ENCODE measurements at places on chromosomes 12 and 14.
A peak's percentile ranks its signal among the peaks of the same experiment; 100 is the strongest.

DNA sequence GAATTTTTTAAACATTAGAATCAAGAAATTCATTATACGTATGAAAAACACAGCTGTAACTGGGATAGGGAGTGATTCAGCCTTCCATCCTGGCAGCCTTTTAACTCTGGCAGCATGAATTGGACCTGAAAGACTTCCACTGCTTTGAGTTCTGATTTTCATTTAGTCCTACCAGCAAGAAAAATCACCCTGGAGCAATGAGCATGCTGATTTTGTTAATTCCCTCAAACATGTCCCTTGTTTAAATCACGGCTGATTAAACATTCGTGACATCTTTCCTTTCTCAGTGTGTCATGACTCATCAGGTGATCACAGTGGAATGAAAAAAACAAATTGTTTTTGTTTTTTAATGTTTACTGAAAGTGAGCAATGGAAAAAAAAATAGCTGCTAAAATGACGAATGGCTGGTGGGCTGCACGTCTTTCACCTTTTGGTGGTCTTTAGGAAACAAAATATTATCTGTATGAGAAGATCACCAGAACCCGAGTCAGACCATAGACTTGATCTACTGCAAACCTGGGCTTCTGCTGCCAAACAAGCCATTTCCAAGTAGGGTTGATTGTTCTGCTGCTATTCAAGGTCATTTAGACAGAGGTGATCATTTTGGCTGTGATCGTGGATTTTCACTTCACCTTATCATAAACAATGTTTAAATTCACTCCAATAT, 67.0 kb upstream of the CAND1 start:
- no peak for DNase-seq

- no peak for DNase-seq
Observed at GRCh38 chr12:107761502-107761904, 566 bp upstream of the PRDM4 start.

DNA sequence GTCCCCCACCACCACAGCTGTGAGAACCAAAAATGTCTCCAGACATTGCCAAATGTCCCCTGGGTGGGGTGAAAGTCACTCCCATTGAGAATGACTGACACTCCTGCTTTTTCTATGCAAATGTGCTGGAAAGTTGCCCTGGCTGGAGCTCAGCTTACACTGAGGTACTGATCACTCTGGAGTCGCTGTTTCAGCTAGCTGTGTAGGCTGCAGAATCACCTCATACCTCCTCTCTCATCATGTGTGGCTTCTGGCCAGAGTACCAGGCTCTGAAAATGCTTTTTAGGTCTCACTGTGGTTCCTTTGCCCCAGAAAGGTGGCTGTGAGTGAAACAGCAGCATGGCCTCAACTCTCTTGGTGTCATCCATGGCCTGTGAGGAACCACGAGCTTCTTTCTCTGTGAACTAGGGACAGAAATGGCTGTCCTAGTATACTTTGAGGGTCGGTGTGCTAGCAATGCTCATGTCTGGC, 414.4 kb downstream of the DPF3 start:
- DNase-seq: no peak

GRCh38 chr14:58731465-58732293, 93.9 kb downstream of the DACT1 start:
- DNase-seq: no peak

DNA sequence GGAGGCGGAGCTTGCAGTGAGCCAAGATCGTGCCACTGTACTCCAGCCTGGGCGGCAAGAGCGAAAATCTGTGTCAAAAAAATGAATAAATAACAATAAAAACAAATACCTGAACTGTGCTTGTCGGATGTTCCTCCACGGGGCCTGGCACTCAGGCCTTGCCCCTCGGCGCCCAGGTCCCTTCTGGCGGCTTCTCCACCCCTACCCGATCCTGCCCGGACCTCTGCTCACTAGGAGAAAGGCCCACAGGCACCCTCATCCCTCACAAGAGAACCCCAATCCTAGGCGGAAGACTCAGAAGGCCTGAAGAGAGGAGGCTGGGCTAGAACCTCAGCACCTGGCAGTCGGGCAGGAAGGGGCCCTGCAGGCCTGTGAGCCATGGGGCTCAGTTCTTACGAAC, 21.0 kb upstream of the BTBD6 start:
- no peak for DNase-seq

- DNase-seq: no peak
Observed at GRCh38 chr12:3083241-3083920, 6.2 kb downstream of the TSPAN9 start.

DNA sequence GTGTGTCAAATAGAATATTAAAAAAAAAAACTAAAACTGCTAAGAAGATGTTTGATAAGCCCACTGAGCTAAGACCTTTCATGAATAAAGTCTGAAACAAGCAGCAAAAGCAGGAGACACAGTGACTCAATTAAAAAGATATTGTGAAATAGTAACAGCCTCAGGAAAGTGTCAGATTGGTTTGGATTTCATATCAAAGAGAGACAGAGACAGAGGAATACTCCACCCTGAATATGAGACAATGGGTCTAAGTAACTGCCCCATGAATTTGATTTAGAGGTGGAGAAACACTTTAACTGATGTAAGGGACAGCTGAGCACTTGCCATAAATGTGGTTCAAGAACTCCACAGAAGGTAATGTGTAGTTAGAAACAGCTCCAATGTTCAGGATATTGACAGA, 277.9 kb upstream of the FOXG1 start:
- DNase-seq: no peak

- no peak for DNase-seq
Observed at GRCh38 chr14:88933191-88933590, 108.7 kb downstream of the TTC8 start.

GRCh38 chr12:52440821-52441319, 6.7 kb upstream of the KRT75 start:
- DNase-seq: no peak

DNA sequence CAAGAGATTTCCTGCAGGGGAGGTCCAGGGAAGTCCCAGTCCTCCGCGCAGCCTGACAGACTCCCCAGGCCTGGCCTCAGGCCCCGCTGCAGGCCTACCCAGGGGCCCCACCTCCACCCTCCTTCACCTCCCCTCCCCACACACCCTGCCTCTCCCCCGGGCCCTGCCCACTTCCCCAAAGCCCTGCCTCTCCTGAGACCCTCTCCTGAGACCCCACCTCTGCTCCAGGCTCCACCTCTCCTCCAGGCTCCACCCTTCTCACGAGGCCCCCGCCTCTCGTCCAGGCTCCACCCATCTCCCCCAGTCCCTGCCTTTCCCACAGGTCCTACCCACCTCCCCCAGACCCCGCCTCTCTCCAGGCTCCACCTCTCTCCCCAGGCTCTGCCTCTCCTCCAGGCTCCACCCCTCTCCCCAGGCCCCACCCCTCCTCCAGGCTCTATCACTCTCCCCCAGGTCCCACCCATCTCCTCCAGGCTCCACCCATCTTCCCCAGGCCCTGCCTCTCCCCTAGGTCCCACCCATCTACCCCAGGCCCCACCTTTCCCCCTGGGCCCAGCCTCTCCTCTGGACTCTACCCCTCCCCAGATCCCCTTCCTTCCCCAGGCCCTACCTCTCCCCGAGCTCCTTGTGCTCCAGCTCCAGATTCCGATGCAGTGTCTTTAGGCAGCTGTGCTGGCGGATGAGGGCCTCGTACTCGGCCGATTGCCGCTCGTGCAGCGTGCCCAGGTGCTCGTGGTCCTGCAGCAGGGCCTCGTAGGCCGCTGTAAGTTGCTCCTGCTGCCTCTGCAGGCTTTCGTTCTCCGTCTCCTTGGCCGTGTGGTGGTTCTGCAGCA, 58.8 kb upstream of the GPR68 start:
- no peak for DNase-seq

- no peak for DNase-seq
Observed at GRCh38 chr12:119692997-119693396, 25.1 kb downstream of the PRKAB1 start.

DNA sequence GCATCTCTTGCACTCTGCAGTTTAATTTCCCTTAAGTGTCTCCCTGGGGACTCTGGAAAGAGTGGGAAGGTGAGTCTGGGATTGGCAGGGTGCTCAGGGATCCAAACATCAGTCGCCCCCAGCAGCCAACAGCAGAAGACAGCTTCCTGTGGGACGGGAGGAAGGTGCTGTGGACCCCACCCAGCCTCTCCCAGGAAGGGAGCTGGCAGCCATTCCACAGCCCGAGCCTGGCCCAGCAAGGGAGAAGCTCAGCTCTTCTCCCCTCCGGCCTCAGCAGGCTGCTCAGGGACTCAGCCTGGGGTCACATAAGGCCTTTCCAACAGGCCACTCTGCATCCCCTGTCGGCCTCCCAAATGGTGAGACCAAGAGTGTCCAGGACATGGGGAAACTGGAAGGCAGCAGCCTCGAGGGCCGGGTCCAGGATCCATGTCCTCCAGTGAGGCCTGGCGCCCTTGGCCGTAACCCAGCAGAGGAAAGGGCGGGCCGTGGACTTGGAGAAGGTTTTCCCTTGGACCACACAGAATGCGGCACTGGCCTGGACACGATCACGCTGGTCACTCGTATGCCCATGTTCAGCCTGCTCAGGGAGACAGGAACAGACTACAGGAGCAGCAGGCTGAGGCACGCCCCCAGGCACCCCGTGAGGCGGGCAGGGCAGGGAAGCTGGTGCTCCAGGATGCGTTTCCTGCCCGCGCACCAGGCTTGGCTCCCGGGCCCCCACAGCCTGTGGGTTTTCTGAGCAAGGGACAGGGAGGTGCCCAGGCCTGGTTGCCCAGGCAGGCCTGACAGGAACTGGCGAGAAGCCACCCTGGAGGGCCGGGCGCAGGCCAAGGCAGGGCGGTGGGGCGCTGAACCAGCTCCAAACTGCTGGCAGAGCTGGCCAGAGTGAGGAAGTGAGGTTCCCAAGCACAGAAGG, 3.5 kb downstream of the XRCC3 start:
- no peak for DNase-seq

DNA sequence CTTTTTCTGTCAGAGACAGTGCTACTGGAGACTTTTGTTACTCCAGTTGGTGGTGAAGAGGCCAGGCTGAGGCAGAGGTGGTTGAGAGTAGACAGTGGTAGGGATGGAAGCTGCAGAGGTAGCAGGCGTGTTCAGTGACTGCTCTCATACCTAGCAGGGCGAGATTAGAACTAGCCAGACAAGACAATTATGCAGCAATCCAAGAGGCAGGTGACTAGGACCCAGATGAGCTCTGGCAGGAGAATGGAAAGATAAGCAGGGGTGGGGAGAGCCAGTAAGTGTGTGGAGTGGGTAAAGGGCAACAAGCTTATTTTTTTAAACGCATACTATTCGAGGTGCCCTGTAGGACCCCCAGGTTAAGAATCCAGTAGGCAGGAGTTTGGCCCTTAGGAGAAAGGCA, 4.8 kb downstream of the PPP1R36 start:
- DNase-seq: no peak

DNA sequence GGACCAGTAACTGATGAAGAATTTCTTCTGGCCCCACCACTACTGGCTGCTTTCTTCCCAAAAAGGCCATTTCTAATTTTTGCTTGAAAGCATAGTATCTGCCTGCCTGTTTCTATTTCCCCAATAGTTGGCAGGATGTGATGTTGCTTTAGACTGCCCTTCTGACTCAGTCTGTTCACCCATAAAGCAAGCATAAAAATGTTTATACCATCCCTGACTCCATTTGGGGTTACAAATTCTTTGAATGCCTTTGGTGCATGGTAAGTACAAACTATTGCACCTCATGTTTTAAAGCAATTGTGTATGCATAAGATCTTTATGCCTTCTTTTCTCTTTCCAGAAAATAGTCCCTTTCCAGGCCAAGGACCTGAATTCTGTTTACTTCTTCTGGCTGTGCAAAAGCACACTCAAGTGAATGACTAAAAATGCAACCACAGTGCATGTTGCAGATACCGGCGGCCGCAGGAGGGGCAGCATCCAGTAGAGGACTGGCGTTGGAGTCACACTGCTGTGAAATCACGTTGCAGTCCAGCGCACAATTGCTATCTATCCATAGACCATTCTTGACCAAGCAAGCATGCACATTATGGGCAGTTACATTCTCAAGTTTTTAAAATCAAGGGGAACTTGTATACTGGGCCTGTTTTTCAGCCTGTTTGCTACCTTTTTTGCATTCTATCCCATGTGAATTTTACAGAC, 82.4 kb downstream of the SLC5A8 start:
- DNase-seq: no peak

- no peak for DNase-seq
Observed at GRCh38 chr12:10453156-10453555, at the start of gene KLRC1. TSS of gene KLRC1 (minus strand) at chr12:10453377. CDS start at chr12:10451156, 2,221 bp downstream.

- DNase-seq: peak; percentile 51
Observed at GRCh38 chr12:112285600-112286401, 96.4 kb downstream of the HECTD4 start.

- DNase-seq: no peak
Observed at GRCh38 chr12:128578045-128578444, 245.7 kb downstream of the SLC15A4 start.

DNA sequence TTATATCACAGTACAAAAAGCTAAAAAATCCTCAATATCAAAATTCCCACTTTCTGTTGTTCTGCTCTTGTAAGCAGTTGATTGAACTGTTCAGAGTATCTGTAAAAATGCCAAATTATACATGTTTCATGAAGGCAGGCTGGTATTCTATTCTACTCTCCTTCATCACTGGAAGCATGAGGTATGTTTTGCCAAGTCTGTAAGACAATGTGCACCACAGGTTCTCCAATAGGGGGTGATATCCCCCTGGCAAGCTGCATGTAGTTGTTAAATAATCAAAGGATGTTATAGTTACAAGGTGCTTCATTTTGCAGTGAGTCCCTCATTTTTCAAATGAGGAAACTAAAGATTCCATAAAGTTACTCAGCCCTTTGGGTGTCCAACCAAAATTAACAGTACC, 15.1 kb upstream of the NEK9 start:
- DNase-seq: no peak

DNA sequence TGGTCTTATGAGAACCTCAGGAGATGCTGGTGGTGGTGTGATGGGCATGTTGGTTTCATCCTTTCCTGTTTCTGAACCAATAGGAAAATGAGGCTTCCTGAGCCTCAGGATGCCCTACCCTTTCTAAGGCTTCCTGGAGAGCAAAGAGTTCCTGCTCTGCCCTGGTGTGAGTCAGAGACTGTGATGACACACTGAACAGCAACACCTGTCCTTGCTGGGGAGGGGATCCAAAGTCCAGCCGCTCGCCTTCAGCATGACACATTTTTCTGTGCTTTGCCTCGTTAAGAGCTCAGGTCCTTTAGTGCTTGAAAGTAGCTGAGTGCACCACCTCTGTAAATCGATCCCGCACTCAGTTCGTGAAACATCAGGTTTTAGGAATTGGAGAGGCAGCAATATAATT, 116.0 kb downstream of the CACNA1C start:
- no peak for DNase-seq

DNA sequence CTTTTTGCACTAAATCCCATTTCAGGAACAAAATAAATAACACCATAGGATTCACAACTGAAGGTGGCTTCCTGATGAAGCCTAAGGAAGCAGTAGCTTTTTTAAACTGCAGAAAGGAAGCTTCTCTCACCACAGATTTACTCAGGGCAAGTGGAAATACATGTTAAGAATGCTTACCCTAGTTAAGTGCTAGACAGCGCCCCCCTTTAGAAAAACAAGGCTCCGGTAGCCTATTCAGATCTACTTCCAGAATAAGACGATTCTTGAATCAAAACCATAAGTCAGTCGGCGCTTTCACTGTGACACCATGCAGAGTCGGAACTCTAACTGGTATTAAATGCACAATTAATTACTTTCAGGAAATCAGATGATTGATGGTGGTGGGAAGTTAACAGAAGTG, 41.9 kb downstream of the E2F7 start:
- no peak for DNase-seq

Data from left lobe of liver (tissue), 2 donors.